ENCODE measurements at places on chromosomes 1 and 21.

DNA sequence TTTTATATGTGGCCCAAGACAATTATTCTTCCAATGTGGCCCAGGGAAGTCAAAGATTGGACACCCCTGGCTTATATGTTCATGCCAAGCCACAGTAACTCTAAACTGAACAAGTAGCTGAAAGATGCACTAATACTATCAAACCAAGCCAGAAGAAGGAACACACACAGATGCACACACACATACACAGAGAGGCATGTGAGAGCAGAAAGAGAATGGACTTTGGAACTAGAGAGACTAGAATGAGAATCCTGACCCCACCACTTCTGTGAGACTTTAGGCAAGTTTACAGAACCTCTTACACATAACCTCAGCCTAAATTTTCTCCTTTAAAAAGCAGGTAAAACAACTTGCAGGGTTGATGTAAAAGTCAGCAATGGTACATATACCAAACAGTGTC lies 11.2 kb upstream of the TMEM81 start:
- DNase-seq = no peak

GRCh38 chr1:220067269-220068204 lies 21.2 kb upstream of the EPRS1 start:
- peak; percentile 38 for DNase-seq

GRCh38 chr1:234716908-234717375 lies 107.0 kb upstream of the IRF2BP2 start:
- no peak for DNase-seq

DNA sequence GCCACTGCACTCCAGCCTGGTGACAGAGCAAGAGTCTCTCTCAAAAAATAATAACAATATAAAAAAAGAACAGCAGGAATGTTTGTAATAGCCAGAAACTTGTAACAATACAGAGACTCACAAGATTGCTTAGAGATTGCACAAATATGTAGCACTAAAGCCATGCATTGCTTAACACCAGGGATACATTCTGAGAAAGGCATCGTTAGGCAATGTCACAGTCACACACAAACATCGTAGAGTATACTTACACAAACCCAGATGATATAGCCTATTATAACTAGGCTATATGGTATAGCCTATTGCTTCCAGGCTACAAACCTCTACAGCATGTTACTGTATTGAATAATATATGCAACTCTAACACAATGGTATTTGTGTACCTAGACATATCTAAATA lies 45.3 kb downstream of the GPATCH2 start:
- DNase-seq = no peak

DNA sequence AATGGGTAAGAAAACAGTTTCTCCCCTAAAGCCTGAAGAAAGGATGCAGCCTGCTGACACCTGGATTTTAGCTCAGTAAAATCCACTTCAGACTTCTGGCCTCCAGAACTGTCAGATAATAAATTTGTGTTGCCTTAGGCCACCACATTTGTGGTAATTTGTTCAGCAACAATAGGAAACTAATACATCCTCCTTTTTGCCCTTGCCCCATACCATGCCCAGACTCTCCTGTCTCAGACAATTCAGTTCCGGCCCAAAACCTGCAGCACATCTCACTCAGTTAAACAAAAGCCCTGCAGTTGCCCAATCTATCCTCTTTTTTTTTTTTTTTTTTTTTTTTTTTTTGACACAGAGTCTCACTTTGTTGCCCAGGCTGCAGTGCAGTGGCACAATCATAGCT lies 25.8 kb downstream of the SMIM12 start:
- DNase-seq = no peak

DNA sequence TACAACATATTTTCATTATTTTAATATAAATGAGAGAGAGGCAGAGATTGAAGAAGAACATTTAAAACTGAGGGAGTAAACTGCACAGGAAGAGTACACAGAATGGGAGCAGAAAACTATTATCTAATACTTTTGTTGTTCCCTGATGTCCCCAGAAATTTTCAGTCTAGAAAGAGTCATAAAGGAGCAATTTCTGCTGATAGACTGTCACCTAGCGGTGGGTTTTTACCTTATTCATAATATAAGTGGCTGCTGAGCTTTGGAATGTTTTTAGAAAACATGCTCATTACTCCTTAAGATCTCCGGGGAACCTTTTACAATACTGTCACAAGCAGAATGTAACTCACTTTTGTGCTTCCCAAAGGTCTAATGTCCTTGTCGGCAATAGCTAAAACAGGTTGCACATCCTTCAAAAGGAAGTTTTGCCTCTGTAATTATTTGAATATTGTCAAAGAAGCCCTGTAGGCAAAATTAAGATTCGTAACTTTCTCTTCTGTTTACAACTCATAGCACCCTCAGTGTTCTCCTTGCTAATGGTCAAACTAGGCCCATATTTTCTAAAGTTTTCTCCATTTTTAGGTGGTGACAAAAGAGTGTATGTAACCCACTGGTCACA lies 4.9 kb upstream of the NPL start:
- peak; percentile 49 for DNase-seq

DNA sequence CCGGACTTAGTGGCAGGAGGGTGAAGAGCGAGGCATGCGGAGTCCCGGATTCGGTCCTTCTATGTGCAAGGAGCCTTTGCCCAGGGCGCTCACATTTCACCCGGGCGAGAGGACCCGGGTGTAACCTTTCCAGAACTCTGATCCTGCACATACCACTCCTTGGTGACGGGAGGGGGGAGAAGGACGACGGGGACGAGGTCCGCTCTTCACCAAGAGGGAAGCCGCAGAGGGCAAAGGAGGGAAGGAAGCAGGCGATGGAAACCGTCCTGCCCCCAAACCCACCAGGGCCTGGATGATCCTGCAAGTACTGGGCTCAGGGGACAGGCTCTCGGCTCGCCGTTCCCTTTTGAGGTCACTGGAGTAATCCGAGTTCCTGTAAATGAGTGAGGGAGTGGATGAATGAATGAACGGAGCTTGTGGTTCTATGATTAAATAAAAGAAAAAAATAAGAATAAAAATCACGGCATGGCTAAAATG lies 993 bp downstream of the SYPL2 start:
- no peak for DNase-seq

Measured in putamen (tissue), 1 donor.